Left lung (tissue), 14 donors: ENCODE measurements at places on chromosomes 1 and 21. TPM values are rescaled to one million over a fixed set of nuclear protein-coding genes. Genes with fewer than 3 reads are reported as not detected.

The ITLN2 gene
- total RNA-seq: 1.8 TPM

- DNase-seq: no peak
Observed at GRCh38 chr1:220734571-220735326, 13.4 kb upstream of the MTARC2 start.

DNA sequence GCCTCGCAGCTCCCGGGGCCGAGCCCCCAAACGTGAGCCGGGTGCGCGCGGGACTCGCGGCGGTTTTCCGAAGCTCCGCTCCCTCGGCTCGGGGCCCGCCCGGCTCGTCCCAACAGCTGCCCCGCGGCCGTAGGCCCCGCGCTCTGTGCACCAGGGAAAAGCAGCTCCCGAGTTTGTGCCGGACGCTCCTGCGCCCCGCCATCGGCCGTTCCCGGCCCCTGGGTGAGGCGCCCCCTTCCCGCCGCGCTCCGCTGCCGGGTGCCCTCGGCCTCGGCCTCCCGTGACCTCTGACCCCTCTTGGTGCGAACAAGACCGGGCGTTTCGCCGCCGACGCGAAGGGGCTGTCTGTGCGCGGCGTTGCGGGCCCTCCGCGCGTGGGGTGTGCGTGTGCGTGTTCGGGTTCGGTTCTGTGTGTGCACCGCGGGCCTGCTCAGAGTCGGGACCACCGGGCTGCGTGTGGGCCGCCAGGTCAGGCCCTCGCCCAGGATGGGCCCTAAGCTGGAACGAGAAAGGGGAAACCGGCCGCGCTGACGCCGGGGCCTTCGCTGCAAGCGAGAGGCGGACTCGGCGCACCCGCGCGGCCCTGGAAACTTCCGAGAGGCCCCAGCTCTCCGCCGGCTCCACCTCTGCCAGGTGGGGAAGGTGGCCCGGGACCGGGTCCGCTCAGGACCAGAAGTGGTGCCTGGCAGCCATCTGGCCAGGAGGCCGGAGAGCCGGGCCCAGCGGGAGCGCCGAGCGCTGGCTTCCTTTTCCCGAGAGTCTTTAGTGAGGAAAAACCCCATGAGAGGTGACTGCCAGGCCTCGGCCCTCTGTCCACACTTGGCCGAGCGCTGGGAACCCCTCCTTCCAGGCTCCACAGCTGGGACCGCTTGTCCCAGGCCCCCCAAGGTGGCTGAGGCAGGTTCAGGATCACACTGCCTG is 1.9 kb downstream of the PRDM16 start:
- no peak for DNase-seq

The PRDM16 gene
- 14.9 TPM for total RNA-seq

The SLC45A3 gene
- 6.3 TPM for total RNA-seq

GRCh38 chr1:95829556-95829955 is 595.5 kb downstream of the RWDD3 start:
- no peak for DNase-seq

DNA sequence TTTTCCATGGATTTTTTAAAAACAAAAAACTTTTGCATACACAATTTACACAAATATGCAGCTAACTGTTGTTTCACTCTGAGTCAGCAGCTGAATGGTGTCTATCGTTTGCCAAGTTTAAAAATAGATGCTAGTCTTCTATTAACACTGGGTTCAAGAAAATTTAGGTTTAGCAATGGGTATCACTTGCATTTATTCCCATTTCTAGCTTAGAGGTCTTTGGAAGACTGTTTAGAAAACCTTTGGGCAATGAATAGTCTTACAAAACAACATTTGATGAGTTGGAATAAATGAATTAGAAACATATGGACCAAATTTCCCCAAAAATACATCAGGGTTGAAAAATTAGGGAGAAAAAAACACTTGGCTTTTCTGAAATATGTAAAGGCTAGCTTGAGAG is 165.8 kb downstream of the LYPLAL1 start:
- no peak for DNase-seq

DNA sequence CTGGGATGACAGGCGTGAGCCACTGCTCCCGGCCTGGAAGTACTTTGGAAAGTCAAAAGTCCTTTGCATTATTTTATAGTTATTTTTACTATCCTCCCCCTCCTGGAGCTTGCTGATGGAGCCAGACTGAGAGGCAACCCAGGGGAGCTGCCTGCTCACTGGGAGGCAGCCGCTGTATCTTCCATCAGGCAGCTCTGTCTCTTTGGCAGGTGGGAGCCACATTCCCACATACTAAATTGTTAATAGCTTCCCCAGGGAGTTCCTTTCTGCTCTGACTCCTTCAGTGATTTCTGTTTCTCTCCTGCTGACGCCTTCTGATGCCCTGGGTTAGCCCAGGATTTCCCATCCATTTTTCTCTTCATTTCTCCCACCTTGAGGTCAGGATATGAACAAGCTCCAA is 4.9 kb upstream of the OPRD1 start:
- DNase-seq: no peak

The HSD3B2 gene
- not detected for total RNA-seq

GRCh38 chr1:84701376-84701775 is 11.1 kb upstream of the SSX2IP start:
- no peak for DNase-seq

DNA sequence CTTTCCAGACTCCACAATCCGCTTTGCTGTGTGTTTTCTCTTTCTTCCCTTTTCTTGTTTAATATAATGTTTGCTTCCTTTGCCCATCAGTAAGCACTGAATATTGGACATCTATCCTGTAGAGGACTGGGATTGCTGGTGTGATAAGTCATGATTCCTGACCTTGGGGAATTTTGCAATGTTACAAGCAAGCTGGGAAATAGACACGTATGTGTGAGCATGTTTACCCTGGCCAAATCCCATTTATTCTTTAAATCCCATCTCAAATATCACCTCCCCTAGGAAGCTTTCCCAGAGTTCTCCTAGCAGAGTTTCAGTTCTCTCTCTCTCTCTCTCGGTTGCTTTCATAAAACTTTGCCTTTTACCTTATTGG is 155.3 kb downstream of the ROR1 start:
- DNase-seq: no peak

GRCh38 chr1:78743626-78744025 is 94.0 kb downstream of the IFI44 start:
- DNase-seq: no peak

DNA sequence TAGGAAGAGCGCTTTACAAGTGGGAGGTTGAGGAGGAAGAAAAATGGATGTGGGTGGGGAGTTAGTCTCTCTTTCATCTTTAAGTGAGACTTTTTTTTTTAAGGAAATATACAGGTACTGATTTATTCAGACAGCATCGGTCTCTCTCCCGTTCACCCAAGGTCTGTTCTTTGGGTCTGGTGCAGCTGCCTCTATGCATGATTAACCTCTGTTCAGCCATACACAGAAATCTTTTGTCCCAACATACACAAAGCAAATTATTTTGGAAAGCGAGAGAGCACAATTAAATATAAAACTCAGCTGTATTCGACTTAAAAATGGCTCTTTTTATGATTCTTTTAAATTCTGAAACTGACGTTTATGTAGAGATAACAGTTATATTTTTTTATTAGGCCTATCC is 11.0 kb downstream of the PROX1 start:
- DNase-seq: no peak

GRCh38 chr1:175804561-175804960 is 61.2 kb upstream of the TNR start:
- no peak for DNase-seq

GRCh38 chr1:172882791-172883386 is 167.9 kb downstream of the TNFSF18 start:
- no peak for DNase-seq

The FAM78B gene
- total RNA-seq: 0.93 TPM

DNA sequence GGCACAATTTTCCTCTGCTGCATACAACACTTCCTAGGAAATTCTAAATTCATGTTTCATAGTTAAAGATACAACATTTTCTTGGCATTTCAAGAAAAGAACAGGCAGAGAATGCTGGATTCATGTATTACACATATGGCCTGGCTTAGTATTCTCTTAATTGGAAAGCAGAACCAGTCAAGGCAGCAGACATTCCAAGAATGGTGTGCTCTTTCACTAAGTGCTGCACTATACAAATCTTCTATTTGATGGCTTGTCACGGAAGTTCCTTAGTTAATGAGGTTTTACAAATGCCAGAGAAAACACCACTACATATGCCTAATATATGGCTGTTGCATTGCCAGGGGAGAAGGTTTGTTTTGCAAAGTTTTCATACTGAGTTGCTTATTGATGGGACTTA is 80.8 kb upstream of the DYNLT5 start:
- DNase-seq: no peak
